ENCODE measurements at places on chromosomes 5 and 9.

DNA sequence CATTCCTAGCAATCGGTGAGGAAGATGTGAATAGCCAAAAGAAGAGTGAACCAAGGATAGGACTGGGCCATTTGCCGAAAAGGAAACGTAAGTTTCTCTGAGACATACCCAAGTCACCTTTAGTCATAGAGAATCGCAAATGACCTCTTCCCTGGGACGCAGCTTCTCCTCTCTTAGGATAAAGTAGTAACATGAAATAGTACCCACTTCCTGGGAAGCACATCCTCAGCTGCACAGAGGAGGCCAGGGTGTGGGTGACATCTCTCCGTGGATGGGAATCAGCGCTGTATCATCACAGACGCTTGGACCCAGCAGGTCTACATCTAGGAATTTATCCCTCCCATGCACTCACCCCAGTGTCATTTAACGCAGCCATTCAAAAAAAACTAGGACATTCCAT, 120.9 kb upstream of the PHYKPL start:
- DNase-seq, result peak; percentile 70

DNA sequence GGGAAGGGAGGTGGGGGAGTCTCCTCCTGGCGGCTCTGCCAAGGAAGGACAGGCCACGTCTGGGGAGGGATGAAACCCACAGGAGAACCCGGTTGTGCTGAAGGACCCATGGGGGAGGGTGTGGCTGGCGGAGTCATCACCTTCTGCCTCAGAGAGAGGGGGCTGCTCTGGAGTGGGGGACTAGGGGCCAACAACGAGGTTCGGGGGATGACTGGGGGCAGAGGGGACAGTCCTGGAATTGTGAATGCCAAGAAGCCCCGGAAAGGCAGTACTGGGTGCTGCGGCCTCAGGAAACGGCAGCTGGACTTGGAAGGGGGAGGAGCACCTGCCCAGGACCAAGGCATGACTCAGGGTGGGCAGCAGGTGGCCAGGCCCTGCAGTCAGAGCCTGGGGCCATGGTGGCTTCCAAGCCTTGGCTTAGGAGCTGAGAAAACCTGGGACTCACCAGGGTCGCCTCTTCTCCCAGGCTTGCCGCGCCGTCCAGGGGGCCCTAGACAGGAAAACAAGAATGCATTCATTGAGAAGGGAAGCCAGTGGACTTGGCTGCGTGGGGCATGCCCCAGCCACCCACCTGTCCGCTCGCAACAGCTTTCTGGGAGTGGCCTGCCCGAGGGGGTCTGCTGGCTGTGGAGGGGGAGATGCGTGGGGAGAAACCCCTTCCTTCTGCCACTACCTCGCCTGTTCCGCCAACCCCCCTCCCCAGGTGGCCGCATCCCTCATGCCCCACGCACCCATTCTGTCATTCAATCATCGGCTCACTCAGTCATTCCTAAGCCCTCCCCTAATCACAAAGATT, 74.0 kb upstream of the PHYKPL start:
- DNase-seq, result peak; percentile 50

DNA sequence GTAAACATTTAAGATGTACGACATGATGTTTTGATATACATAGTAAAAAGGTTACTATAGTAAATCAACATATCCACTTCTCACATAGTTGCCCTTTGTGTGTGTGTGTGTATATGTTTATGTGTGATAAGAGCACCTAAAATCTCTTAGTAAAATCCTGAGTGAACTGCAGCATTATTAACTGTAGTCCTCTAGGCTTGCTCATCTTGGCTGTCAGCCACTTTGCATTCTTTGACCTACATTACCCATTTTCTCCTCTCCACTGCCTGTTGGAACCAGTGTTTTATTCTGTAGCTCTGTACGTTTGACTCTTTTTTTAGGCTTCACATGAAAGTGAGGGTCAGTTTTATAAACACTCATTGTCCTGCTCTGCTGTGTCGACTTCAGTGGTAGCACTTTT, 24.4 kb downstream of the C5orf22 start:
- DNase-seq, result no peak

DNA sequence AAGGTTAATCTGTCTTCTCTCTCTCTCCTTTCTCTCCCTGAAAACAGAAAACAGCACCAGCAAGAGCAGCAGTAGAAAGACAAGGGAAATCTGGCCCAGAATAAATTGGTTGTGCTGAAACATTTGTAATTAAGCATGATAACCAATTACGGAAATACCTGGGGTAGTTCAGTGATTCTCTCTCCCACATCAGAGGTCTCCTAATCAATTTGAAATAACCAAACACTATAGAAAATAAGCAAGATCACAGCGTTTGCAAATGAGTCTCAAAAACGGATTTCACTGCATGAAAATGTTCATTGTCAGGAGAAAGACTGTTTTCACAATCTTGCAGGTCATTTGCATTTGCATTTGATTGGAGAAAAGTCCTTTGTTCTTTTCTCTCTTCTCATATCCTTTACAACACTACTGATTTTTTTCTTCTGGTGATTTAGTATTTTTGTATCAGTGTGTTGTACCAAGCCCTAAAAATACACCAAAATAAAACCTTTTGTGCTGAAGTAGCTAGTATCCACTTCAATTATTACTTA, 36.8 kb upstream of the CDH6 start:
- DNase-seq, result no peak

GRCh38 chr9:92133949-92134604, 18.9 kb upstream of the SPTLC1 start:
- DNase-seq, result peak; percentile 96

- DNase-seq, result no peak
Observed at GRCh38 chr9:70564468-70565335, 150.2 kb upstream of the KLF9 start.

DNA sequence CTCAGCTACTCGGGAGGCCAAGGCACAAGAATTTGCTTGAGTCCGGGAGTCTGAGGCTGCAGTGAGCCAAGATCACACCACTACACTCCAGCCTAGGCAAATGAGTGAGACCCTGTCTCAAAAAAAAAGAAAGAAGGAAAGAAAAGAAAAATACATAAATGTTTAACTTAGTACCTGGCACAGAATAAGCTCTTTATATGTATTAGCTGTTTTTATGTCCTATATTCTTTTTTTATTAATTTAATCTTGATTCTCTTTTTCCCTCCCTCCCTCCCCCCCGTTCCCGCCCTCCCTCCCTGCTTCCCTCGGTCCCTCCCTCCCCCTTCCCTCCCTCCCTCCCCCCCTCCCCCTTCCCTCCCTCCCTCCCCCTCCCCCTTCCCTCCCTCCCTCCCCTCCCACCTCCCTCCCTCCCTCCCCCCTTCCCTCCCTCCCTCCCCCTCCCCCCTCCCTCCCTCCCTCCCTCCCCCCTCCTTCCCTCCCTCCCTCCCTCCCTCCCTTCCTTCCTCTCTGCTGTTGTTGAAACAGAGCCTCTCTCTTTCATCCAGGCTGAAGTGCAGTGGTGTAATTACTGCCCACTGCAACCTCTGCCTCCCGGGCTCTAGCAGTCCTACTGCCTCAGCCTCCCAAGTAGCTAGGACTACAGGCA, 135.8 kb upstream of the GRHPR start:
- no peak for DNase-seq

GRCh38 chr9:3331801-3332200, 194.0 kb downstream of the RFX3 start:
- DNase-seq, result no peak

GRCh38 chr5:126538579-126538978, 56.4 kb downstream of the ALDH7A1 start:
- peak; percentile 27 for DNase-seq

DNA sequence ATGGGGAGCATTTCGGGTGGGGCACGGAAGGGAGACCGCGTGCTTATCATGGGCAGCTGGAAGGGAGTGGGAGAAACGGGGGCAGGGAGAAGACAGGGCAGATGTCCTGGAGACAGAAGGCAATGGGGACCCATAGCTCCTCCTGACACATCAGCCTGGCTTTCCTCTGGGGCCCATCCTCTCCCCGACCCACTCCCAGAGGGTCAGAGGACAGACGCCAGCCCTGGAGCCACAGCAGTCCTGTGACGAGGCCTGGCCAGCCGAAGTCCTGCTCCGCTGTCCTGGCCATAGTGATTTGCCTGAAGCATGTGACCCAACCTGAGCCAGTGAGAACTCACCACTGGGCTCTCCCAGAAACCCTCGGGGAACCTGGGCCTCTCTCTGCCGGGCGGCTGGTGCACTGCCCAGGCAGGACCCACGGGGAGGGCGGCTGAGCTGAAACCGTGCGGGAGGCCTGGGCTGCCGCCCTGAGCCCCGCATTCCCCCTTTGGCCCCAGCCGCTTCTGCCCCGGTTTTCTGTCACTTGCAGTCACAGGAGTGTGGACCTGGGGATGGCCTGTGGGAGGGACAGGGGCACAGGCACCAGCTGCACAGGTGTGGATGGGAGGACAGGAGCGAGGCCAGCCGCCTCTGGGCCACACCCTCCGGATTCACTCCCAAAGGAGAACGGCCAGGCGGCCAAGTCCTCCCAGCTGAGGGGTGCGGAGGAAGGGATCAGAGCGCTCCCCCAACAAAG, 19.8 kb downstream of the ADAMTS2 start:
- DNase-seq, result peak; percentile 58

- DNase-seq, result no peak
Observed at GRCh38 chr9:87854580-87854955, 28.1 kb upstream of the SPATA31E1 start.

- peak; percentile 65 for DNase-seq
Observed at GRCh38 chr9:655875-656274, 185.6 kb upstream of the DMRT1 start.

DNA sequence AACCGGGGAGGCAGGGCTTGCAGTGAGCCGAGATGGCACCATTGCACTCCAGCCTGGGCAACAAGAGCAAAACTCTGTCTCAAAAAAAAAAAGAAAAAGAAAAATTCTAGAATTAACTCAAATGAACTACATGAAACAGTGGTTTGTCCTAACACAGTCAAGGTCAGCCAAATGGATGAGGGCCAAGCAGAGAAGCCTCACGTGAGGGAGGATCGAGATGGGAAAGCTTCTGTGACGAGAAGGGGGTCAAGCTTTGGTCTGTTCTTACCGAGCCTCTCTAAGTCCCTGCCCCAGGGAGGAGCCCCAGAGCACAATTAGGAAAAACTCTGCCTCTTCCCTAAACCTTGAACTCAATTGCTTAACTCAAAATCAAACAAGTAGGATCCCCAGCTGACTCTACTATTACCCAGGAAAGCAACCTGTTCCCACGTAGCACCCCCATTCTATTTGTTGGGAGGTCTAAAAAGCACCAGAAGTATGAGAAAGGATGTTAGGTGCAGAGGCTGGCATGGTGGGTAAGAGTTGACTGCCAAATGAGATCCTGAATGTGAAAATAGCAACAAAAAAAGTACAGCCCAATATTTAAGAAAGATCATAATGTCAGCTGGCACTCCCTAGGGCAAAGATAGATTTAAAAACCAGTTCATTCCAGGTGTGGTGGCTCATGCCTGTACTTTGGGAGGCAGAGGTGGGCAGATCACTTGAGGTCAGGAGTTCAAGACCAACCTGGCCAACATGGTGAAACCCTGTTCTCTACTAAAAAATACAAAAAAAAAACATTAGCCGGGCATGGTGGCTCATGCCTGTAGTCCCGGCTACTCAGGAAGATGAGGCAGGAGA, 7.2 kb downstream of the ALDH7A1 start:
- no peak for DNase-seq

DNA sequence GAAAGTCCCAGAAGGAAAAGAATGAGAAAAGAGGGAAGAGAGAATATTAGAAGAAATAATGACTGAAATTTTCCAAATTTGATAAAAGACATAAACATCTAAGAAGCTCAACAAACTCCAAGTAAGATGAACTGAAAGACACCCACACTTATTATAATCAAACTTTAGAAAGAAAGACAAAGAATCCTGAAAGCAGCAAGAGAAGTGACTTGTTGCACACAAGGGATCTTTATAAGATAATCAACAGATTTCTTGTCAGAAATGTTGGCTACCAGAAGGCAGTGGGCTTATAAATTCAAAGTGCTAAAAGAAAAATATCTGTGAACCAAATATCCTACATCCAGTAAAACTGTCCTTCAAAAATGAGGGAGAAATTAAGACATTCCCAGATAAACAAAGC, 49.0 kb upstream of the FNIP1 start:
- DNase-seq, result no peak

DNA sequence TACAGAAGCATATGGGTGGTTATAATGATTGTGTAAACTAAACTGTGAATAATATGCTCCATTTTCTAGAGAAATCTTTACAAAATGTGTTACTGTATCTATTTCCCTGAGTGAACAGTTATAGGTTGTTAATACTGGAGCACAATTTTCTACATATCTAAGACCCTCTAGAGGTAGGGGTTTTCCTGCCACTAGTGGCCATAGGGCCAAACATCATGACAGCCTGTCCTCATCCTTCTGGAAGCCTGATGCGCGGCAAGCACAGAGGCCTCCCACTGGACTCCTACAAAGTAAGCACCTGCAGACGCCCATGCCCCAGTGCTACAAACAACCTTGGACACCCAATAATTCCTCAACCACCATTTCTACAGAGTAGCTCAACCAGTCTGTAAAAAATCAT, 1.9 kb upstream of the SNX18 start:
- DNase-seq, result no peak

DNA sequence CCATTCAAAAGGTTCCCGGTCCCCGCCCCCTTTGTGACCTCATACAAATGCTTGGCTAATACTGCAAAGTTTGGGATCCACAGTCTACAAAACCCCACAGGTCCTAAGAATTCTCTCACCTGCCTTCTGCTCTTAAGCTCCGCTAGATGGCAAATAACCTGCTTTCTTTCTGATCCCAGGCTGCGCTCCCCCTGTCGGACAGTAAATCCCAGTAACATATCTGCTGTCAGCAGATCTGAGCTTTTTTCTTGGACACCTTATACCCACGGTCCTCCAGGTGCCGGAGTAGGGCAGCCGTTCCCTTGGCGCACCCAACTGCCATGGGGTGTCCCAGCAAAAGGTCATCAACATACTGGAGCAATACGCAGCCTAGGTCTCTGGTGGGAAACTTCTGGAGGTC, 39.0 kb upstream of the PPP1R26 start:
- DNase-seq, result no peak

- peak; percentile 67 for DNase-seq
Observed at GRCh38 chr9:122118343-122119165, 25.4 kb upstream of the TTLL11 start.

GRCh38 chr5:158809310-158809850, 290.3 kb downstream of the EBF1 start:
- no peak for DNase-seq

- DNase-seq, result no peak
Observed at GRCh38 chr5:157213527-157214243, 33.0 kb downstream of the ITK start.

DNA sequence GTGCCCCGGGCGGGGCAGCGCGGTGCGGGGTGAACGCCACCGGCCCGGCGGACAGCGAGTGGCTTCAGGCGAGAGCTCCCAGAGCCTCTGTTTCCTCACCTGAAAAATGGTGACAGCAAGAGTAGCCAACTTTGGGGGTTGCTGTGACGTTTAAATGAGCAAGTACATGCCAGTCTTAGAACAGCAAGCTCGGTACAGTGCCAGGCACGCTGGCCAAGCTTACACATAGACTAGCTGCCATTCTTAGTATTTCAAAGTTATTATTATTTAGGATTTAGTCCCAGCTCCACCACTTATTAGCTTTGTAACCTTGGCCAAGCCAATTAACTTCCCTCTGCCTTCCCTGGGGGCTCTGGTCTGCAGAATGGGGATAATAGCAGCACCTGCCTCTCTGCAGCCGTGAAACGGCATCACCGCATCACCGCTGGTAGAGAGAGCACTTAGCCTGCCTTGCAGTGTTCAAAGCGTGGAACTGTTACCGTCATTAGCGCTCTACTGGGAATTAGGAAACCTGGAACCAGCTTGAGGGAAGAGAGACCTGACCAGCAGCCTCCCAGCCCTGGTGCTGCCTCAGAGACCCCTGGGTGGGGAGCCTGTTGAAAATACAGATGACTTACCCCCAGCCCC, at the start of gene C9orf50:
Gene C9orf50 (minus strand): TSS at position 433 of the 627 bp plus-strand sequence. CDS start 527 bp downstream, outside the sequence.
- no peak for DNase-seq

Data from osteoblast (primary cell).